ENCODE measurements at places on chromosomes 13 and 19.

- no peak for DNase-seq
These were observed 29.7 kb upstream of the KL start for GRCh38 chr13:32986552-32986951.

DNA sequence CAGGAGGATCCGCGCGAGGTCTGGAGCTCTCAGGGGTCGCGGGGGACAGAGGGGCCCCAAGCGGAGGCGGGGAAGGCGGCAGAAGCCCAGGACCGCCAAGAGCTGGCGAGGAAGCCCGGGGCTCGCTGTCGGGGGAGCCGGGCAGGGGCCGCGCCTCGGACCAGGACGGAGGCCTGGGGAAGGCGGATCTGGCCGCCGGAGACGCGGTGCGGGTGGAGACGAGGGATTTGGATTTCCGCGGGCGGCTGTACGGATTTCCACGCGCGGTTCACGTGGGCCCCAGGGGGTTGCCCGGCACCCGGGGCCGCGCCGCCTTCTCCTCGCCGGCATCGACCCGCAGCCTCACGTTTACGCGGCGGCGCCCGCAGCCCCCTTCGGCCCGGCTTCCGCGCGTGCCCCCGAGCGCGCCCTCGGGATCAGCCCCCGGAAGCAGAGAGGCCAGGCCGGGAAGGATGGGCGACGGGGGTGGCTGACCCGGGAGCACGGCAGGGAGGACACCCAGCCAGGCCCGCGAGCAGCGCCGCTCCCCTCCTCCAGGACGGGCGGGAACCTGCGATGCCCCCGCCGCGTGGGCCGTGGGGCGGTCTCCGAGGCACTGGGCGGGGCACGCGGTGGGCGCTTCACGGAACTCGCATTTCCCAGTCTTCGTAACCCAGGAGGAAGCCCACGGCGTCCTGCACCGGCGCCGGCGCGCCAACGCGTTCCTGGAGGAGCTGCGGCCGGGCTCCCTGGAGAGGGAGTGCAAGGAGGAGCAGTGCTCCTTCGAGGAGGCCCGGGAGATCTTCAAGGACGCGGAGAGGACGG is 4.7 kb downstream of the F7 start:
- DNase-seq: peak; percentile 69

- DNase-seq: no peak
These were observed 690 bp downstream of the HCN2 start for GRCh38 chr19:590396-590745.

- DNase-seq: no peak
These were observed 28.1 kb downstream of the LATS2 start for GRCh38 chr13:21033212-21033840.

DNA sequence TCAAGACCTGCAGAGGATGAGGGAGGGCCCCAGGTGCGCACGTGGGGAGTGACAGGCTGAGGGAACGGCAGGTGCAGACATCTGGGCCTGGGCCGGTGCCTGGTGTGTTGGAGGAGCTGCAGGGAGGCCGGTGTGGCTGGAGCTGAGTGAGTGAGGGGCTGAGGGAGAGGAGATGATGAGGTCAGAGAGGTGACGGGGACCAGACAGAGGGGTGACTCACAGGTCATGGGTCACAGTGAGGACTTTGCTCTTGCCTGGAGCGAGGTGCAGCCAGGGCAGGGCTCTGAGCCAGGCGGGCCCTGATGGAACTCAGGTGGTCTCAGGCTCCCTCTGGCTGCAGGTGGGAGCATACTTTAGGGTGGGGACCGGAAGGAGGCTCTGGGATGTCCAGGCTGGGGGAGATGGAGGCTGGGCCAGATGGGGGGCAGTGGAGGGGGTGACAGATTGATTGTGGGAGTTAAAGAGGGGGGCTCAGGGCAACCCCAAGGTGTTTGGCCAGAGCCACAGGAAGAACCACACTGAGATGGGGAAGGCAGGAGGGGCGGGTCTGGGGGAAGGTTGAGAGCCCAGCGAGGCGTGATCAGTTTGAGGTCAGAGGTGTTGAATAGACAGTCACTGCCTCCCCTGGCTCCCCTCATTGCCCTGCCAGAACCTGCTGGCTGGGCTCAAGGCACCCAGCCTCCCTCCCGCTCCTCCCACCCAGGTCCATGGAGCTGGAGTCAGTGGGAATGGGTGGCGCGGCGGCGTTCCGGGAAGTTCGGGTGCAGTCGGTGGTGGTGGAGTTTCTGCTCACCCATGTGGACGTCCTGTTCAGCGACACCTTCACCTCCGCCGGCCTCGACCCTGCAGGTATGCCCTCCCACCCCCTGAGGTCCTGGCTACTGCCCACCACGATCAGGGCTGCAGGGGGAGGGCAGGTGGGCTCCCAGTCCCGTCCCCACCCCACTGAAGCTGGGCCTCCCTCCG is 8.4 kb downstream of the ARHGAP33 start:
- DNase-seq: no peak

DNA sequence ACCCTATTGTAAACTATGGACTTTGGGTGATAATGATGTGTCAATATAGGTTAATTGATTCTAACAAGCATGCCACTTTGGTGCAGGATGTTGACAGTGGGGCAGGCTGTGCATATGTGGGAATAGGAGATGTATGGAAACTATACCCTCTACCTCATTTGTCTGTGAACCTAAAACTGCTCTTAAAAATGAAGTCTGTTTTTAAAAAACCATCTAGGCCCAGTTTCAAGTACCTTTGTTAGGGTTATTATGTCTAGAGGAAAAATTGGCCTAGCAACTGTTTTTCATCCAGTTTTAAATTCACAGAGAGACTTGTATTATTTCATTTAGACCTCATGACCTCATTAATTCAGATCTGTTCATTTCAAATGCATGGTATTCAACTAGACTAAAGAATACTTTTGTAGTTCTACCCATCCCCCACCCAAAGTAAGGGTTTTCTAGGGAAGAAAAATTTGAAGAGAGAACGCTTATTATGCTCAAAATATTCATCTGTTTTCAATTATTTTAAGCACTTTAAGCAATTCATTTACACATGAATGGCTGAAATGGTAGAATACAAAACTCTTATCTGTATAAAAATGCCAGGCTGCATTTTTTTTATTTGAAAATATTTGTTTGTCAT is 1781.9 kb upstream of the MIR17HG start:
- DNase-seq: no peak

DNA sequence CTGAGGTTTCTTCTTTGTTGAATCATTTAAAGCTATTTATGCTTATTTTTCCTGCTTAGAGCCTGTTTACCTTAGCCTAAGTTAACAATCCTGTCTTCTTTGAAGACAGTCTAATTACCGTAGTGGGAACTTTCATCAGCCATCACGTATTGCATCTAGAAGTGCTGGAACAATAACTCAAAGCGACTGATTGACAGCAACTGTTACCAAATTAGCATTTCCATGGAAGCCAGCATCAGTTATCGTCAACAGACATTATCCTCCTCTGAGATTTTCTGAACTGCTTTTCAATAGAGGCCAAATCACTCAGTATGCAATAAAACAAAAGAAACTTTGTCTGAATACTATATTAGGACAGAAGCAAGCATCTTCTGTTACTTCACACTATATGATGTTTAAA is 433.3 kb upstream of the SLITRK1 start:
- no peak for DNase-seq

DNA sequence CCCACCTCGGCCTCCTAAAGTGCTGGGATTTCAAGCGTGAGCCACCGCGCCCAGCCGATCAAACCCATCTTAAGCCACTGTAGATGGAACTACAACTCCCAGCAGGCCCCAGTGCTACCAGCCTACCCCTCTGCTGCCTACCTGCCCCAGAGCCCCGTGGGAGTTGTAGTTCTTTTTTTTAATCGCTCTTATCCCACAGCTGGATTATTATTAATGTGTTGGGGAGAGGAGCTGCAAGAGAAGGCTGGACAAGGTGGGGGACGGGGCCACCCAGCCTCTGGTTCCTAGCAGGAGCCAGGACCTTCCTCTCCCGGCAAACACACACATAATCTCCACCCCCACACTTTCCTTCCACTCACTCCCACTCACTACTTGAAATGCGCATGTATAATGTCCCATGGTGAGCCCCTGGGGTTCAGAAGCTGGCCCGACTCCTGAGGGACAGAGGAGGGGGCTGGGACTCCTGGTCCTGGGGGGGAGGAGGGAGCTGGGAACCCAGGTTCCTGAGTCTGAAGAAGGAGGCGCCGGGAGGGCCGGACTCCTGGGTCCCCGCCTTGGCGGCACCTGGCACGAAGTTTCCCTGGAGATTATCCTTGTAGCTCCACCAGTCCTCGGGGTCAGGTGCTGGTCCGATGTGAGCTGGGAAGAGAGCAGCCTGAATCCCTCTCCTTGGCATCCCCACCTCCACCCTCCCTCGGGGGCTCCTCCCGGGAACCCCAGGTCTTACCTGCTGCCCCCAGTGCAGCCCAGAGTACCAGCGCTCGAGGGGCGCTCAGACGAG is 958 bp downstream of the CA11 start:
- DNase-seq: peak; percentile 77

DNA sequence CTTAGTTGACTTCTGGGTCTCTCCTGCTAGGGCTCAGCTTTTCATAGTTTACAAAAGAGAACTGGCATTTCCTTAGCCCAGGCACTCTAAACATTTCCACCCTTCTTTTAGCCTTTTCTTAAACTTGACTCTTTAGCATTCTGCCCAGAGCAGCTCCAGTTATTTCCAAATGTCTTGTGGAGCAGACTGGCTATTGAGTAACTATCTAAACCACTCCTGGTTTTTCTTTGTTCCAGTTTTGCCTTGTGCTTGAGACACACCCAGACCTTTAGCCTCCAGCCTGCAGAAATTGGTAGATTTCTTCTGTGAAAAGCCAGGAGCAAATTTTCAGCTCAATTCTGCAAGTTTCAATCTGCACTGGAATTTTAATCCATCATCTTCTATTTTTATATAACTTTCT is 1813.1 kb downstream of the OLFM4 start:
- DNase-seq: no peak

DNA sequence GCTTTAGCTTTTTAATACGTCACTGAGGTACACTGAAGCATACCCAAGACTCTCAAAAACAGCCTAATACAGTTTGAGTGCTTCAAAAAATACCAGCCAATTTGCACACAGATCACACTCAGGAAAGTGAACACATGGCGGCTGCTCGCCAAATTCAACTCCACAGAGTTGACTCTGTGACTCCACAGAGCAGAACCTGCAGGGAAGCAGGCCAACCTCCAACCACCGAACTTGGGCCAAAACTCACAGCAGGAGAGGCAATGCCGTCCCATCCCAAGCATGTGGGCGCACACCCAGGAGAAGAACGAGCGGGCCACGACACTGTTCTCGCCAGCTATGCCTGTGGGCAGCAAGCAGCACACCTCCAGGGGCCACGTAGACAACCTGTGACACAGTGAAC is 21.1 kb downstream of the ELL start:
- DNase-seq: peak; percentile 70
